CD14-positive monocyte (primary cell): ENCODE measurements at places on chromosomes 2 and 18.

- no peaks in the 10 kb centered on the region for H3K36me3 ChIP-seq
- no peak overlapping the region for H3K27ac ChIP-seq
- peaks cover 2% of the 10 kb centered on the region for H3K27me3 ChIP-seq
Observed at GRCh38 chr2:85119900-85120299, 13.3 kb upstream of the TCF7L1 start.

DNA sequence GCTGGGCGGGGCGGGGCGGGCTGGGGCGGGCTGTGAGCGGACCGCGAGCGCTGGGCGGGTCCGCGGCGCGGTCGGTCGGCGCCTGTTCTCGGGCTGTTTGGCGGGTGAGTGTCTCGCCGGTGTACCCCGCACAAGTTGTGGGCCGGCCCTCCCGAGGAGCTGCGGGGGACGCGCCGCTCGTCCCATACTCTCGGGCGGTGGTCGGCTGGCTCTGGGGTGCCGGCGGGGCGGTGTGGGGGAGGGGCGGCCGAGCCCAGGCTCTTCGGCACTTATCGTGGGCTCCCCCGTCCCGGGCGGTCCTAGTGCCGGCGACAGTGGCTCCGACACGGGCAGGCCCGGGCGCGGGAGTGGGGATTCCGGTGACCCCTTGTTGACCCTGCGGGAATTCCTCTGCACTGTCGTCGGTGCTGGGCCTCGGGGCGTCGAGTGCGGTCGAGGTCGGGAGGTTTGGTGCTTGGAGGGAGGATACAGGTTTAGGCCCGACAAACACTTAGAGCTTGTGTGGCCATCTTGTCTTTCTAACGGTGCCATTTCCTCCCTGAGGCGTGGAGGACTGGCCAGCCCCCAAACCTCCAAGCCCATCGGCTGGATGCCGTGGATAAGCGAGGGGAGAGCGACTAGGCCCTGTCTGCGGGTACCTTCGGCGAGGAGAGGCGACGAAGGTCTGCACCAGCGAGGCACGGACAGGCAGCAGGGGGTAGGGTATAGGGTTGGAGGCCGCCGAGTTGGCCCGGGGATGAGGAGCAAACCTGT is at the start of gene SEPTIN2:
TSS of gene SEPTIN2 (plus strand) at position 47 of the 753 bp plus-strand sequence. CDS start 8,308 bp downstream, outside the sequence.
- H3K36me3 ChIP-seq = no peaks in the 10 kb centered on the region
- no peak for DNase-seq
- H3K4me1 ChIP-seq = peaks cover 37% of the 10 kb centered on the region
- peak within 1 kb of the TSS; percentile 88 for H3K4me3 ChIP-seq

GRCh38 chr18:73646772-73647171 is 500.9 kb downstream of the FBXO15 start:
- no peaks in the 10 kb centered on the region for H3K27me3 ChIP-seq
- H3K4me1 ChIP-seq = no peaks in the 10 kb centered on the region
- no peaks in the 10 kb centered on the region for H3K36me3 ChIP-seq
- H3K27ac ChIP-seq = no peak overlapping the region
- no peak for DNase-seq

- H3K27ac ChIP-seq = no peak overlapping the region
- no peak overlapping the region for H3K4me3 ChIP-seq
Observed at GRCh38 chr2:113213061-113213930, 39.5 kb downstream of the PSD4 start.

DNA sequence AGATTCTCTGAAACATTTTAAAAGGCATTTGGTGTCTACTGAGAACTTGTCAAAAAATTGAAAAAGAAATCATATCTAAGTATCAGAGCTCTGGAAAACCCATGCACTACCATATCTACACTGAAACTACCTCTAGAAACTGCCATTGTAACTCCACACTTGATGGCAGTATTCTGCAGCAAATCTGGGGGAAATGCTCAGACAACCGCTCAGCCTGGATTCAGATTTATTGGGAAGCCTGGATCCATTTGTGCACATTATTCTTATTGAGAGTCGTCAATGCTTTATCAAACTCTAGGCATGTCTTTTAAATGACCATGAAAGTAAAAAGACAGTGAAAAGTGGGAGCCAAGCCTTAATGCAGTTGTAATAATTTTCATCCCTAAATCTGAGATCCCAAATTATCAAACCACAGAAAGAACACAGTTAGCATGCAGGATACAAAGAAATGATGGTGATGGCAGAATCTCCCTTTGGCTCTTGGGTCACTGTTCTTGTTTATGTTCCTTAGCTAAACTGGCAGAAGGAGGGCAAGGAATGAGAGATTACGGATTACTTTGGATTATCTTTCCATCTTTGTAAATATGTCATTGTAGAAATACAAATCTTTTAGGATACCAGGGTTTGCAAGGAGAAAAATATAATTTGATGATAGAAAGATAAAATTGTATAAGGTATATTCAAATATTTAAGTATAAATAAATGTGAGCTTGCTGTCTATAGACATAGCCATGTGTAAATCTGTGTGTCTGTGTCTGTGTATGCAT is 512.1 kb upstream of the SYT4 start:
- H3K27me3 ChIP-seq = no peaks in the 10 kb centered on the region
- no peaks in the 10 kb centered on the region for H3K36me3 ChIP-seq
- H3K4me3 ChIP-seq = no peak overlapping the region
